Dermis blood vessel endothelial cell (primary cell): ENCODE measurements at places on chromosomes 5 and 9.

GRCh38 chr9:122088880-122089706 is 4.0 kb downstream of the TTLL11 start:
- no peak for DNase-seq

DNA sequence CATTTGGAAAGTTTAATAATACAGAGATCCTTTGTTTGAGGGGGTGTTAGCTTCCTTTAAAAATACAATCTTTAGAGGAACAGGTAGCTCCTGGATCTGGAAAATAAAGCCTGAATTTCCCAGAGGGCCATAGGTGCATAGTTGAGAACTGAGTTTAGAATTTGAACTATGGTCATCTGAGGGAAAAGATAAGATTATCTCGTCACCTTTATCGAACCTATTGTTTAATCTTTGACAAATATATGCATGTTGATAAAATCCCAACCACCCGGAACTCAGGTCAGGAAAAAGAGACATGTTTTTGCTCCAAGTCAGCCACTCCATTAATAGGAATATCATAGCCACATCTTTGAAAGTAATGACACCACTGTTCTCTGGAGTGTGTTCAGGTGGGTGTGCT is 91.7 kb upstream of the FAM169A start:
- no peak for DNase-seq

- DNase-seq: peak; percentile 42
Measured at GRCh38 chr5:10538789-10539686, 24.8 kb upstream of the ANKRD33B start.

GRCh38 chr5:16178745-16179372 is 732 bp downstream of the MARCHF11 start:
- DNase-seq: peak; percentile 76

DNA sequence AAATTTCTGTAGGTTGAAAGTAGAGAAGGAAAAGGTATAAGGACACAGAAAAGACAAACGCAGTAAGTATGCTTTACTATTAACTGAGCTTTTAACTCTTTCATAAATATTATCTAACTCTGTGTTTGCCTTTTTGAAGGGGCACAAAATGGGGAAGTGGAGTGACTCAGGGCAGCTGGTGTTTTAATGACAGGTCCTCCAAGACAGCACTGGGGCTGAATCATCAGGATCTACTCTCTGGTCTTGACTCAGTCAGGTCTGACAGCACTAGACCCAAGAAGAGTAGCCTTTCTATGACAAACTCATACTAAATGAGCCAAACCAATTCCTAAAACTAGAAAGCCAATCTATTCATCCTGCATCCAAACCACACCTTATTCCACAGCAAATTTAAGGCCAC is 102.2 kb downstream of the APTX start:
- DNase-seq: no peak

DNA sequence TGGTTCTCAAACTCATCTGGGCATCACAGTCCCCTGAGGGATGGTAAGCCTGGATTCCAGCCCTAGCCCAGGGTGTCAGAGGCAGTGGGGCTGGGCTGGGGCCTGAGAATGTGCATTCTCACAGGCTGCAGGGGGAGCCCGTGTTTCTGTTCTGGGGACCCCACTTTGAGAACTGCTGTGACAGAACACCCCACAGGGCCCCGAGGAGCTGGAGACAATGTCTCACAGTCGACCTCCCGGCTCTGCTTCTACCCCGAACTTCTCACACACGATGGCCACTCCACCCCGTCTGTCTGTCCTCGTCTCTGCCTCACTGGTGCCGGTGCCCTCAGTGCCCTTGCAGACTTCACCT is 130.0 kb downstream of the CACNA1B start:
- DNase-seq: no peak

DNA sequence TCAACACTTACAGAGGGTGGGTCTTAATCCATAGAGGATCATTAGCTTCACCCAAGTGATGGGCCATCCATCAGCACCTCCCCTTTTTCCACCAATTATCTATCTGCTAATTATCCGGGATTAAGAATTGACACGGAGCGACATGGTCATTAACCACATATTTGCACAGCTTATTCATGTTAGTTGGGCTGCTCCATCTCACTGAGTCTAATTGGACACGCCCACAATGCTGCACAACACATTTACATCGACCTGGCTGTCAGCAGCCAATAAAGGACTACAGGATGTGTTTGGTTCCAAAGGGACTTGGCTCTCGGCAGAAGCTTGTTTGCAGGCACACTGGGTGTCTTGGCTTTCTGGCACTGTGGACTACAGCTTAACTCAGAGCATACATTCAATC is 21.6 kb downstream of the FOXE1 start:
- DNase-seq: no peak

DNA sequence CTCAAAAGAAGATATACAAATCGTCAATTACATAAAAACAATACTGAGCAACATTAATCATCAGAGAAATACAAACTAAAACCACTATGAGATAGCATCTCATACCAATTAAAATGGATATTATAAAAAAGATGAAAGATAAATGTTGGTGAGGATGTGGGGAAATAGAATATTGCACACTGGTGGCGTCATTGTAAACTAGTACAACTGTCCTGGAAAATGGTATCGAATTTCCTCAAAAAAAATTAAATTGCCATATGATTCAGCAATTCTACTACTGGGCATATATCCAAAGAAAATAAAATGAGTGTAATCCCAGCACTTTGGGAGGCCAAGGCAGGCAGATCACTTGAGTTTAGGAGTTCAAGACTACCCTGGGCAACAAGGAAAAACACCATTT is 326.0 kb upstream of the FTMT start:
- DNase-seq: no peak

DNA sequence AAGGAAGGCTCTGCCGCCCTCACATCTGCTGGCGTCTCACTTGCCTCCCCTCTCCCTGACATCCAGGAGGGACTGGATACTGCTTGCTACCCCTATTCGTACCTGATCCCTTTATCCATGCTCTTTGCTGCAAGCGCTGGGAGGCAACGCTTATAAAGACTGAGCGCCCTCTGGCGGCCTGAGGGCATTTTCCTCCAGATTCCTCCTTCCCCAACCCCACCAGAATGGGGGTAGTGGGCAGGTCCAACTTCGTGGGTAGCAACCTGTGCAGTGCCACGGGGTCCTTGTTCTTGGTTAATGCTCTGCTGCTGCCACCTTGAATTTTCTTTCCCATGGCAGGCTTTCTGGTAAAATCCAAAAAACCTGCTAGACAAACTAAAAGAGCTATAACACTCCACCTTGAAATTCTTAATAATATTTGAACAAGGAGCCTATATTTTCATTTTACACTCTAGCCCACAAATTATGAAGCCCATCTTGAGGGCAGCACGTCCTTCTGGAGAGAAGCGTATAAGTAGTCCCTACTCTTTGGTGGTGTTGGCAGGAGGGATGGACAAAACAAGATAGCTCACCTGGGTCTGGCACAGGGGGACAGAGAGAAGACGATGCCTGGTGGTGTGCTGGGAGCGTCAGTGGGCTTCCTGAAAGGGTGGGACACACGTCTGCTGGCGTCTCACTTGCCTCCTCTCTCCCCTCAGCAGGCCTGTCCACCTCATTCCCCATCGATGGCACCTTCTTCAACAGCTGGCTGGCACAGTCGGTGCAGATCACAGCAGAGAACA is 52.5 kb downstream of the JADE2 start:
- peak; percentile 90 for DNase-seq

DNA sequence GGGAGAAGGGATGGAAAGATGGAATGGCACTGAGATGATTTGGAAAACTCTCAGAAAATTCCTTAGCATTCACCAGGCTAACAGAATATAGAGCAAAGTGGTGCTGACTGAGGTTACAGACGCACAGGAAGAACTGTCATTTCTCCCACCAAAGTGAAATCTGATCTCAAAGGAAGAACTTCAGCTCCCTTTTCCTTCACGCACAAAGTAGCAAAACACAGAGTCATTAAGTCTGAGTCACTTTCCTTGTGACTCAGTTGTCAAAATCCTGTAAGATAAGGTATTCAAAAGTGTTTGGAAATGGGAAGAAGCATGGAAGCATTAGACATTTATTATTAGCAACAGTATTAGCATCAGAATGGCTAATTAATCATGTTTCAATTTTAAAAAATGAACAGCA is 11.7 kb downstream of the MPDZ start:
- DNase-seq: peak; percentile 97

DNA sequence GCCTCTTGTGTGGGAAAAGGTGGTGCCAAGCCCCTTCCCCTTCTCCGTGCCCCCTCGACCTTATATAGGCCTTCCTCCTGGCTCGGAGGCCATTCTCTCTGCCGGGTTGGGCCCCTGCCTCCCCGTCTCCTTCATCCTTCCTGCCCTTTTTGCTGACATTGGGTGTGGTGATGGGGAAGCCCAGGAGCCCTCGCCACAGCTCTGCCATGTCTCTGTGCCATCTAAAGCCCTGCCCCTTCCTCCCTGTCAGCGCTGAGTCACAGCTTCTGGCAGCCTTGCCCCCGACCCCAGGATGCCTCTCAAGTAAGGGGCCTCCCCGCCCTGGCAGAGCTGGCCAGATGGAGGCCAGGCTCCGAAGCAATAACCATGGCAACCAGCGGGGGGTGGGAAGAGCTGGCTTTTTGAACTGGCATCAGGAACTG is 30.4 kb downstream of the JADE2 start:
- DNase-seq: peak; percentile 85

- no peak for DNase-seq
Measured at GRCh38 chr5:37002176-37002751, 125.7 kb downstream of the NIPBL start.

DNA sequence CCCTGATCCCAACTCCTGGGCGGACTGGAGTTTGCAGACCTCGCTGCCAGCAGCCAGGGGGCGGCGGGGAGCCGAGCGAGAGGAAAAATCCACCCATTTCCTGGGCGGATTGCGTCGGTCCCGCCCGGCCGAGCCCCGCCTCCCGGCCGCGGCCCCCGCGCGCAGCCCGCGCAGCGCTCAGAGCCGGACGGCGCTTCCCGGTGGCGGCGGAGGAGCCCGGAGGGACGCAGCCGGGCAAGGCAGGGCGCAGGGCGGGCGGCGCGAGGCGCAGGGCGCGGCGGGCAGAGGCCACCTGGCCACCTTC is at the start of gene OLFM1:
TSS of gene OLFM1 (plus strand) at position 180 of the 304 bp plus-strand sequence. CDS start 322 bp downstream, outside the sequence.
- peak; percentile 76 for DNase-seq

DNA sequence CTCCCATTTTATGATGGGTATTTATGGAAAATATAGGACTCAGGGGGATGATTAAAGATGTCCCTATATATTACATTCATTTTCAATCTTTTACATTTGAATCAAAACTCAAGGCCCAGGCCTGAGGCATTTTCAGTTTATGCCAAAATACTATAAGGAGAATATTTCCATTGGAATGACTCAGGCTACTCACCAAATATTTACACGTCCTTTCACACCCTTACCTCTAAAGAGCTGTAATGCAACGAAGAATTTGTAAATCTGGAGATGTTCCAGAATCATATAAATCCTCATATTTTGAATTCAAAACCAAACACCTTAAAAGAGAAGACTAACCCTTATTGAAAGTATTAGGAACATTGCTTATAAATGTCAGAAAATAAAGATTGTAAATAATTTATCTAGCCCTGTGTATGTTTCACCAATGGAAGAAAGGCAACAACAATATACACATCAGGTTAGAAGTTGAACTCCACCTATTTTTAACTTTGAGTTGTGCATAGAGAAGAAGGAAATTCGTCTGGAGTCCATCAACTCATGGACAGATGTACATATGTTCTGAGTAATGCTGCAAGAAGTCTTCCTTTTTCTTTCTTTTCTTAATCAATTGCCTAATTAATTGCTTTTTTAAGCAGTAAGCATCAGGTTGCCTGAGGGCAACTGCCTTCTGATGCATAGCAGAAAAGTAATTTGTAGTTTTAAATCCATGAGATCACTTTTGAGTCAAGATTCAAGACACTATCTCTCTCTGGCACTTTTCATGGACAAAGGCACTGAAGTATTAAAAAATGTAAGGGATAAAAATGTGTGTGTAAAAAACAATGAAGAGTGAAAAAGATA is 579.3 kb upstream of the RGMB start:
- DNase-seq: no peak

DNA sequence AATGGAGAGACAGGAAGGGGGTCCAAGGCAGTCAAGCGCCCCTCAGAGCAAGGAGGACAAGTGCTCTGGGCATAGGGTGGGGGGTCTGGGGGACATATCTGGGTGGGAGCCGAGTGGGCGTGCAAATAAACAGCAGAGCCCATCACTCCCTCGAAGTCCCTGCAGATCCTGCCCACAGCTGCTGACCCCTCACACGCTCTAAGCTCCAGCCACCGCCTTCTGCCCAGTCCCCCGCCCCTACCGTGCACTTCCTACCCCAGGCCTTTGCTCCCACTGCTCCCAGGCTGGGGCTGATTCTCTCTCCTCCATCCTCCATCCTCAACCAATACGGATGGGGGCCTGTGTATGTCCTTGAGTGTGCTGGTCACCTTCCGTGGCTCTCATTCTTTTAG is 16.9 kb upstream of the ALDH1B1 start:
- DNase-seq: no peak

DNA sequence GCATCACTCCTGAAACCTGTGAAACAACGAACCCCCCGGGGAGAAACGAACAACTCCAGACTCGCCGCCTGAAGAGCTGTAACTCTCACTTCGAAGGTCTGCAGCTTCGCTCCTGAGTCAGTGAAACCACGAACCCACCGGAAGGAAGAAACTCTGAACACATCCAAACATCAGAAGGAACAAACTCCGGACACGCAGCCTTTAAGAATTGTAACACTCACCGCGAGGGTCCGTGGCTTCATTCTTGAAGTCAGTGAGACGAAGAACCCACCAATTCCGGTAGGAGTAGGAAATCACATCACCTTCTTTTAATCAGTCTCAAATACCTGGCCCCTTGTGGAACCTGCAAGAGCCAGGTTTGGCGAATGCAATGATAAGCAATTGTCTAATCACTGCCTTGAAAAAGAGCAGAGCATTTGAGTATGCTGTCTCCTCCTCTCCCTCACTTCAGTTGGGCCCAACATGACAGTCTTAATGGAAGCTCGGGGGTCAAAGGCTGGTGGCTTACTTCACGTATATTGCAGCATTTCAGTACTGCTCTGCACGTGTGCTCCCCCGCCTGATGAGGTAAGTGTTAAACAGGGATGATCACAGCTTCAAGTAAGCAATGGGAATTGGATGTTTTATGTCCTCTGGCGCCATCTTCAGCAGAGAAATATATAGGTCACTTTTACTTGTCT is 473 bp downstream of the IRGM start:
- peak; percentile 92 for DNase-seq

- DNase-seq: no peak
Measured at GRCh38 chr5:100780376-100780870, 122.7 kb downstream of the ST8SIA4 start.

DNA sequence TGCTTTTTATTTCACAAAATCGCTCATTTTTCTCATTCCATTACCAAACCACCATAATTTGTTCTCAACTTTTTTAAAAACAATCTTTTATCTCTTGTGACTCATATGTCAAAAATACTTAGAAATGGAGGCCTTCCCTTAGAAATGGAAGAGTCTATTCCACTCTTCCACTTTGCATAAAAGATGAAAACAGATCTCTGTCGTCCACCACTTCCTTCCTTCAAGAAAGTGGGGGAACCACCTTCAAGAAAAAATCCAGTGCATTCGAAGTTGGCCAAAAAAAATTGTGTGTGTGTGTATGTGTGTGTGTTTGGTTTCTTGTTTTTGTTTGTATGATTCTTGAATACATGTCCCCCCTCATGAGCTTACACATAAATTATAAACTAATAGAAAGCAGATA is 628.8 kb upstream of the DMAC1 start:
- no peak for DNase-seq

- no peak for DNase-seq
Measured at GRCh38 chr9:121294866-121295661, 27.1 kb downstream of the GSN start.

- DNase-seq: no peak
Measured at GRCh38 chr9:132199056-132199455, 37.2 kb downstream of the NTNG2 start.
